ENCODE measurements at places on chromosomes 3 and 15. TPM values are rescaled to one million over a fixed set of nuclear protein-coding genes. Genes with fewer than 3 reads are reported as not detected.

CHL1 gene
- not detected for total RNA-seq

A4GNT gene
- total RNA-seq = not detected

SAXO2 gene
- 0.71 TPM for total RNA-seq

GPR176 gene
- total RNA-seq = 93.1 TPM

SEMA6D gene
- total RNA-seq = 2.9 TPM

IRAK2 gene
- total RNA-seq = 2.9 TPM

FBLN2 gene
- 16.1 TPM for total RNA-seq

EPHA6 gene
- total RNA-seq = not detected

TIMP4 gene
- total RNA-seq = 21.3 TPM
